ENCODE measurements at places on chromosomes 4 and X.

- H3K4me1 ChIP-seq, result no peaks in the 10 kb centered on the region
- H3K36me3 ChIP-seq, result no peaks in the 10 kb centered on the region
- H3K27ac ChIP-seq, result no peak overlapping the region
These were observed 916.7 kb downstream of the TECRL start for GRCh38 chr4:63492515-63492914.

GRCh38 chr4:20857081-20857480 is 156.8 kb downstream of the PACRGL start:
- no peak overlapping the region for H3K4me3 ChIP-seq
- no peaks in the 10 kb centered on the region for H3K36me3 ChIP-seq
- no peaks in the 10 kb centered on the region for H3K4me1 ChIP-seq
- no peak for DNase-seq
- H3K27ac ChIP-seq, result no peak overlapping the region

GRCh38 chr4:152045449-152045806 is 284.6 kb upstream of the GATB start:
- H3K4me1 ChIP-seq, result peaks cover 12% of the 10 kb centered on the region
- H3K27me3 ChIP-seq, result no peaks in the 10 kb centered on the region
- no peak overlapping the region for H3K4me3 ChIP-seq
- H3K36me3 ChIP-seq, result no peaks in the 10 kb centered on the region
- H3K27ac ChIP-seq, result no peak overlapping the region

DNA sequence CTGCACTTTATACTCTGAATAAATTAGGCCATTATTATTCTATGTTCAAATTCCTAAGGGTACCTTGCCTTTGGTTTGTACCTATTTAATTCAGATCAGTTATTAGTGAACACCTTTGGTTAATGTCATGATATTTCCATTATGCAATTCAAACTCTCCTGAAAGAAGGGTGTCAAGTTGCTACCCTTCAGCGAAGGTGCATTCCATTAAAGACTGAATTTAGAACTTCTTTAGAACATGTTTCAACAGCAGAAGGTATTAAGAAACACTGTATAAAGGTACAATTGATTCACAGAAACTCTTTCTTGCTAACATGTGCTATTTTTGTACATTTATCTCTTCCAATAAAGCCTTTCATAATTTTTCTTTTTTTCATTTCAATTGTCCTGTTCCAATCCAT is 1545.4 kb upstream of the PCDH10 start:
- H3K27me3 ChIP-seq, result no peaks in the 10 kb centered on the region
- no peak overlapping the region for H3K27ac ChIP-seq

DNA sequence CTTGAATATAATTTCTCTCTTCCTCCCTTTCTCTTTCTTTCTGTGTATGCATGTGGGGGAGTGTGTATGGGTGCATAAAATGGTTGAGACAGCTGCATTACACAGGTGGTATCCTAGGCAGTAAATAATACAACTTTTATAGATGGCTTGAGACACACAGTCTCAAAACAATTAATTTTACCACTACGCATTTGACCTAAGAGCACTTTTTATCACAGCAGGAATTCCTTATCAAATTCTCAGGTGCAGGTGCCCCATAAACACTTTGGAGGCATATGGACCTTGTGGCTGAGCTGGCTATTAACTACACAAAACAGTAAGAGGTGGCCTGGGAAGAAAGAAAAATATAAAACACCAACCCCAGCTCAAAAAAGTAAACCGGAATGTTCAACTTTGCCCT is 91.3 kb downstream of the RASGEF1B start:
- no peaks in the 10 kb centered on the region for H3K36me3 ChIP-seq
- H3K4me3 ChIP-seq, result no peak overlapping the region
- no peaks in the 10 kb centered on the region for H3K27me3 ChIP-seq
- no peaks in the 10 kb centered on the region for H3K4me1 ChIP-seq
- DNase-seq, result no peak

DNA sequence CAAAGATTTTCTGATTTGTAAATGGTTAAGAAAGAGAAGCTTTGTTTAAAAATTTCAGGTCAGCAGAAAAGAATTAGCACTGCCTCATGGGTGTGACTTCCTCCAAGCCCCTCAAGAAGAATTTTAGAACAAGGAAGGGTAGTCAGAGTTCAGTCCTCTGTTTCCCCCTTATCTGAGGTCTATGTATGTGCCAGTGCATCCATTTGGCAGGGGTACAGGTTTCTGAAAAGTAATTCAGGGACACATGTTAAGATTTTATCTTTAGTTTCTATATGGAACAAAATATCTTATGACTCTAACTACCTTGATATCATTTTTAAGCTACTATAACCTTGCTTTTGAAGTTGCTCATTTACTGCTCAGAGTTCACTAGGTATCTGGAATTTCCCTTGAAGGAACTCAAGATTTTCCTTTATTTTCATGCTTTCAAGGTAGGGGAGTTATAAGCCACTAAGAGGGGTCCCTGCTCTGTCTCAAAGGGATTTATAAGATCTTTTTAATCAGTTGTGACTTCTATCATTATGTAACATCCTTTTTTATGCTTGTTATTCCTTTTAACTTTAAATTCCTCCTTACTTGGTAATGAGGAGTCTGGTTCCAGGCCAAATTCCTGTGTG is 24.4 kb upstream of the PLK4 start:
- DNase-seq, result no peak
- no peaks in the 10 kb centered on the region for H3K27me3 ChIP-seq
- H3K27ac ChIP-seq, result no peak overlapping the region
- H3K4me3 ChIP-seq, result no peak overlapping the region

- no peaks in the 10 kb centered on the region for H3K27me3 ChIP-seq
- no peaks in the 10 kb centered on the region for H3K36me3 ChIP-seq
- no peaks in the 10 kb centered on the region for H3K4me1 ChIP-seq
- DNase-seq, result no peak
- no peak overlapping the region for H3K4me3 ChIP-seq
- H3K27ac ChIP-seq, result no peak overlapping the region
These were observed 765.7 kb upstream of the IGFBP7 start for GRCh38 chr4:57875829-57876392.

- no peaks in the 10 kb centered on the region for H3K4me1 ChIP-seq
- H3K36me3 ChIP-seq, result no peaks in the 10 kb centered on the region
- no peaks in the 10 kb centered on the region for H3K27me3 ChIP-seq
- no peak overlapping the region for H3K4me3 ChIP-seq
- DNase-seq, result no peak
These were observed 17.8 kb upstream of the TLL1 start for GRCh38 chr4:165855191-165855590.

DNA sequence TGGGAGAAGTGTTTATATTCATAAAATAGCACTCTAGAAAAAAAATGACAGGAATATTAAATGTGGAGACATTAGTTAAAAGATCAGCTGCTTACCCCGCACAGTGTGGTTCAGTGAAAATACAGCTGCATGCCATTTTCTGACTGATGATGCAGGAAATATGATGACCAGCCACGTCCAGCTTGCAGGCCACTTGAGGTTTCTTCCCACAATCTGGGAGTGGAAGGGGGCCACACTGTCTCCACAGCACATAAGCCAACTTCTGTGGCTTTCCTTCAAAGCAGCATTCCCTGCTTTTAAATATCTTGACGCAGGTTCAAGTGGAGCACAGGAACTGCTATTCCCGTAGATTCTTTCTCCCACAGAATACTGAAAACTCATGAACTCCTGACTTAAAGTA is 173.4 kb upstream of the GALNT7 start:
- H3K4me1 ChIP-seq, result peaks cover 13% of the 10 kb centered on the region
- no peak overlapping the region for H3K4me3 ChIP-seq
- H3K27me3 ChIP-seq, result no peaks in the 10 kb centered on the region
- H3K36me3 ChIP-seq, result no peaks in the 10 kb centered on the region
- no peak for DNase-seq

GRCh38 chrX:10051866-10052480 is 84.8 kb downstream of the CLDN34 start:
- peaks cover 33% of the 10 kb centered on the region for H3K4me1 ChIP-seq
- no peak overlapping the region for H3K4me3 ChIP-seq
- DNase-seq, result no peak
- no peaks in the 10 kb centered on the region for H3K36me3 ChIP-seq
- peak overlapping the region; percentile 68 for H3K27ac ChIP-seq

DNA sequence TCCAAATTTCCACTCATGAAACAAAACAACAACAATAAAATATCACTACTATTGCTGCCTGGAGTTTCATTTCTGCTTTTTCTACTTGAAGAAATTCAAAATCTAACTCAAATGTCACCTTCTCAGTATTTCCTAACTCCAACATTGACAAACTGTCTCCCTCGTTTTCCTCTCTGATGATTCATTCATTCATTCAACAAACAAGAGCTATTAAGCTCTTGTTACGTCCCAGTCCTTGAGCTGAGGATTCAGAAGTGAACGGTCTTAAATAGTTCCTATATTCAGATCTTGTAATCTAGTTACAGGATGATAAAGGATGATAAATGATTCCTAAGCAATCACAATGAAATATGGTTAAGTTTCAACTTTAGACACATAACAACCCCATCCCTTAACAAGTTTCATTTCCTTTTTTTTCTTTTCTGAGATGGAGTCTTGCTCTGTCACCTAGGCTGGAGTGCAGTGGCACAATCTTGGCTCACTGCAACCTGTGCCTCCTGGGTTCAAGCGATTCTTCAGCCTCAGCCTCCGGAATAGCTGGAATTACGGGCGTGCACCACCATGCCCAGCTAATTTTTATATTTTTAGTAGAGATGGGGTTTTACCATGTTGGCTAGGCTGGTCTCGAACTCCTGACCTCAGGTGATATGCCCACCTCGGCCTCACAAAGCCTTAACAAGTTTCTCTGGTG is 1.7 kb downstream of the SLC9B2 start:
- H3K4me3 ChIP-seq, result peak overlapping the region; percentile 77
- peaks cover 27% of the 10 kb centered on the region for H3K4me1 ChIP-seq
- no peak overlapping the region for H3K27ac ChIP-seq
- no peaks in the 10 kb centered on the region for H3K27me3 ChIP-seq

- DNase-seq, result no peak
- no peaks in the 10 kb centered on the region for H3K4me1 ChIP-seq
- H3K4me3 ChIP-seq, result no peak overlapping the region
- H3K27me3 ChIP-seq, result no peaks in the 10 kb centered on the region
- no peaks in the 10 kb centered on the region for H3K36me3 ChIP-seq
These were observed 409.8 kb downstream of the AR start for GRCh38 chrX:67953658-67954057.

DNA sequence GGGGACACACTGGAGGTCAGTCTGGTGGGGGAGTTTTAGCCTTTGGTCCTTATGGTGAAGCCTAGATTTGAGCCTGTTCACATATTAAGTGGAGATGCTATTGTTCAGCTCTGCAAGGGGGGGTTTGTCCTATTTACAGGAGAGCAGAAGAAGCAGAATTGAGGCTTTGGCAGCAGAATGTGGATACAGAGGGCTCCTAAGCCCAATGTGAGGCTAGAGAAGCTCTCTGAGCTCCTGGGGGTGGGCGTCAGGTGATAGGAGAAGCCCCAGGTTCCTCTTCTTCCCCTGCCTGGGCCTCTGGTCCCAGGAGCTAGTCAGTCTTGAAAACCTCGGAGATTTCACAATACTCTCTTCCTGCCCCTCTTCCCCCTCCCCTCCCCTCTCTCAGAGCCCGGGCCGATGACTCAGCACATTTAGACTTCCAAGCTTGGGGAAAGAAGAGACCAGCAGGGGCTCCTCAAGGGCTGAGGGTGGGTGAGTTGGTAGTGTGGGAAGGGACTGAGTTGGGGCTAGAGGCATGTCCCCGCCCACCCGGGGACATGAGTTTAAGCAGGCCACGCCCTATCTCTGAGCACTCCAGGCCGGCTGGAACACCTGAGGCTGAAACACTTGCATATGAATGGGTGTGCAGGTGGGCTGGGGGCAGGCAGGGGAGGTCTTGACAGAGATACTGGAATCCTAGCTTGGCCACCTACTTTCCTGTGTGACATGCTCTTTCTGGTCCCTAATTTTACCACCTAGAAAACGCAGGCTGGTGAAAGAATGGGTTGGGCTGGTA is 3.4 kb downstream of the TFE3 start:
- DNase-seq, result no peak
- H3K27ac ChIP-seq, result peak overlapping the region; percentile 98
- peaks cover 10% of the 10 kb centered on the region for H3K36me3 ChIP-seq
- peak overlapping the region; percentile 25 for H3K4me3 ChIP-seq

DNA sequence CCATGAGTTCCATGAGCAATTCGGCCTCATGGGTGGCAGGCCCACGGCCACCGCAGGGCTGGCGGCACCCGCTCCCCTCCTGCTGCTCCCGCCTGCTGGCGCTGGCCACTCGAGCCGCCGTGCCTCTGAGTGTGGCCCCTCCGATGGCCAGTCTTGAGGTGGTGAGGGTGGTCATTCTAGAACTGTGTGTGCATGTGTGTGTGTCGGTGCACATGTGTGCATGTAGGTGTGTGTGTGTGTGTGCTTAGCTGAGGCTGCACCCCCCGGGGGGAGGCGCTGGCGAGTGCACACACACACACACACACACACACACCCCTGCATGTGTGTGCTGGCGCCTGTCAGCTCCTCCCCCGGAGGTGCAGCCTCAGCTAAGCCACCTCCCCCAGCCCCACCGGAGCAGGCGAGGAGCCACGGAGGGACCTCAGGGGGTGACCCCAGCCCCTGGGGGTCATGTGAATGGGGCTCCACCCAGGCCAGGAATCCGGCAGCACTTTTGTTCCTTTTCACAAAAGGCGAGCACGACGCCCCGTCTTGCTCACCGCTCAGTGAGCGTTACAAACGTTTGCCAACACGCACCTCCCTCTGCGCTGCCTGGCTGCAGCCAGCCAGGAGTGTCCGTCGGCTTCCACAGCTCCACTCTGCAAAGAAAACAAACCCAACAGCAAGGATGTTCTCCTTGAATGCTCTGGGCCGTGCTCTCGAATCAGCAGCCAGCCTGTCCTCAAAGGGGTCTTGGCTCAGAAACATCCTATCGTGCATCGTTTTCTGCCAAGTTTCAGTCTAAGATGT is 29.9 kb downstream of the FGFRL1 start:
- peak overlapping the region; percentile 62 for H3K27ac ChIP-seq
- H3K4me1 ChIP-seq, result peaks cover 33% of the 10 kb centered on the region
- no peaks in the 10 kb centered on the region for H3K36me3 ChIP-seq
- H3K4me3 ChIP-seq, result peak overlapping the region; percentile 0

GRCh38 chr4:22794732-22795131 is 102.0 kb downstream of the GBA3 start:
- no peak overlapping the region for H3K4me3 ChIP-seq
- H3K27me3 ChIP-seq, result no peaks in the 10 kb centered on the region
- no peak overlapping the region for H3K27ac ChIP-seq
- no peaks in the 10 kb centered on the region for H3K4me1 ChIP-seq
- no peaks in the 10 kb centered on the region for H3K36me3 ChIP-seq
- no peak for DNase-seq

- no peak overlapping the region for H3K4me3 ChIP-seq
- H3K27me3 ChIP-seq, result no peaks in the 10 kb centered on the region
- DNase-seq, result no peak
- no peaks in the 10 kb centered on the region for H3K36me3 ChIP-seq
- H3K4me1 ChIP-seq, result no peaks in the 10 kb centered on the region
These were observed 142.2 kb downstream of the FAM47A start for GRCh38 chrX:33989936-33990335.

- no peak for DNase-seq
- H3K27me3 ChIP-seq, result no peaks in the 10 kb centered on the region
- H3K27ac ChIP-seq, result peak overlapping the region; percentile 98
- peaks cover 10% of the 10 kb centered on the region for H3K36me3 ChIP-seq
- H3K4me1 ChIP-seq, result peaks cover 23% of the 10 kb centered on the region
These were observed 1.2 kb upstream of the DNAJB14 start for GRCh38 chr4:99947608-99948007.

- no peaks in the 10 kb centered on the region for H3K36me3 ChIP-seq
- DNase-seq, result no peak
- H3K27me3 ChIP-seq, result no peaks in the 10 kb centered on the region
- no peaks in the 10 kb centered on the region for H3K4me1 ChIP-seq
- H3K4me3 ChIP-seq, result no peak overlapping the region
- no peak overlapping the region for H3K27ac ChIP-seq
These were observed 359.0 kb downstream of the HS3ST1 start for GRCh38 chr4:11069581-11070211.

- DNase-seq, result no peak
- H3K4me3 ChIP-seq, result no peak overlapping the region
- H3K27ac ChIP-seq, result no peak overlapping the region
- H3K4me1 ChIP-seq, result no peaks in the 10 kb centered on the region
- H3K36me3 ChIP-seq, result no peaks in the 10 kb centered on the region
- H3K27me3 ChIP-seq, result no peaks in the 10 kb centered on the region
These were observed 851.6 kb downstream of the CENPC start for GRCh38 chr4:66693694-66694093.
